ENCODE measurements at places on chromosomes 3 and 15. TPM values are rescaled to one million over a fixed set of nuclear protein-coding genes. Genes with fewer than 3 reads are reported as not detected.

DNA sequence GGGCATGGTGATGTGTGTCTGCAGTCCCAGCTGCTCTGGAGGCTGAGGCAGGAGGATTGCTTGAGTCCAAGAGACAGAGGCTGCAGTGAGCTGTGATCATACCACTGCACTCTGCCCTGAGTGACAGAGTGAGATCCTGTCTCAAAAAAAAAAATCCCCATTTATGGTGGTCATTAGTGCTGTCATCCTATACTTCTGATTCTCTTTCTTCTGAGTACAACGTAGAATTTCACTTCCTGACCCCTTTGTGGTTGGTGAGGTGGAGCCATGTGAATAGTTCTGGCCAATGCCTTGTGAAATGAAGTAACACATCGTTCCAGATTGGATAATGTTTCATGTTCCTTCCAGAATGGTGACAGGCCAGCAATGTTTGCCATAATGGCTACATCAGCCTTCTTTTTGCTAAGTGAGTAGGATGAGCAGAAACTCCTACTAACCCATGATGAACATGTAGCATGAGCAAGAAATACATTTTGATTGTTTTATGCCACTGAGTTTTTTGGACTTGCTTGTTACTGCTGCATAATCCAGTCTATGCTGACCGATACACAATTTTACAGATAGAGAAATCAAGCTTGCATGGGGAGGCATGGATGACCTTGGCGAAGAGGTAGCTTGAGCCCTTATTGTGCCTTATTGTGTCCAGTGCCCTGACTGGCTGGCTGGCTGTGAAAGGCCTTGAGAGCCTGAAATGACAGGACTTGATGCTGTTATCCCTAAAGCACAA is 30.9 kb upstream of the TLE3 start:
- ATAC-seq, result peak; percentile 71

- ATAC-seq, result no peak
Measured at GRCh38 chr15:59420986-59421618, 16.9 kb upstream of the FAM81A start.

The HRG gene
- not detected for total RNA-seq

The CFAP100 gene
- total RNA-seq, result not detected

DNA sequence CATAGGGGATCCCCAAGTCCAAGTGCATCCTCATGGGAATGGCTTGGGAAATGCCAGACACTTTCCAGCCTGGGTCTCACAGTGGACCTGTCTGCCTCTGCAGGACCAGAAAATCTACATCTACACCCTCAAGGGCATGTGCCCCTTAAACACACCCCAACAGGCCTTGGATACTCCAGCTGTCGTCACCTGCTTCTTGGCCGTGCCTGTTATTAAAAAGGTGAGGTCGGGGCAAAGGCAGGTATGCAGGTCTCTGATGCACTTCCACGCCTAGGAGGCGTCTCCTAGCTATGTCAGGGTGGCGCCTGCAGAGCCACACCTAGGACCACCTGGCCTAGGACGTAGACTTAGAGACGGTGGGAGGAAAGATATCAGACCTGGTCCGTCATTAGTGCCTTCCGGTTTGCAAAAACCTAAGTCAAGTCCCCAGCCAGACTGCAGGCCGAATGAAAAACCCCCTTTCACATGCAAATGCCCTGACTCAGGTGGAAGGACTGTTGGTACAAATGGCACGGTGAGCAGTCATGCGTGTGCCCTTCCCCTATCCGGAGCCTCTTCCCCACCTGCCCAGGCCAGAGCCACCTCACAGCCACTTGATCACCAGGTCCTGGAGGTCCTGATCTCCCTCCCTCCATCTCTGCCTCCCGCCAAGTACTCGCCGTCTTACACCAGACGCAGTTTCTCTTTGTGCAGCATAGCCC is 143.5 kb downstream of the LRRK1 start:
- ATAC-seq, result no peak

GRCh38 chr3:153290268-153291015 is 128.4 kb downstream of the RAP2B start:
- ATAC-seq, result no peak

The GOLGA8J gene
- not detected for total RNA-seq

- no peak for ATAC-seq
Measured at GRCh38 chr3:46998852-46999515, 19.5 kb downstream of the NBEAL2 start.

DNA sequence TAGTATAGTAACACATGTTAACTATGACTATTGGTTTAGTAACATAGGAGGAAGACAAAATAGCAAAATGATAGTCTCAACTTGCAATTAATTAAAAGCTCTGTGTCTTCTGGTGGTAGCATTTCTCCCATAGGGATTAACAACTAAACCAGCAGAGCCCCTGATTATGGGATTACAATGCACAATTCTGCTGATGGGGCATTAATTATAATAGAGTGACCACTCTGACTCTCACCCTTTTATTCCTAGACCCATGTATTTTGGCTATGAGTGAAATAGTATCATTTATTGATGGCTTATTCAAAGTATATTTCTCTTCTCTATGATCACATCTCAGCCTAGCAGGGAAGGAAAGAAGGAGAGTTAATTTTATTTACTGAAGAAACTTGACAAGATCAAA is 17.5 kb upstream of the GOLGA8B start:
- ATAC-seq, result no peak
